ENCODE measurements at places on chromosomes 5 and 9. TPM values are rescaled to one million over a fixed set of nuclear protein-coding genes. Genes with fewer than 3 reads are reported as not detected.

The NRARP gene
- 21.5 TPM for total RNA-seq

DNA sequence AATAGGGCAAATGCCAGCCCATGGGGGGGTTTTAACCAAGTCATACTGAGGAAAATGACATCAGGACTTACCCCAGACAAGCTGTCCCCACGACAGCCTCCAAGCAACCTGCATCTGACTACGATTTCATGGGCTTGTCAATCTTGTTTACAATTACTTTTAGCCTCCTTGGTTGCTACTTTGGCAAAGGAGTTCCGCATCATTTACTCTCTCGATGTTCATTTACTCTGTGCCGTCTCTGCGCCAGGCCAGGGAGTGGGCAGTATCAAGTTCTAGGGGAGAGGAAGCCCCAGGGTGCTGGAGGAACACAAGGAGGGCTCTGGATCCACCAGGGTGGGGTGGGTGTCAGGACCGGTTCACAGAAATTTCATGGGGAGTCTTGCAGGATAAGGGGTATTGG is 23.9 kb downstream of the PTPN3 start:
- no peak for DNase-seq

DNA sequence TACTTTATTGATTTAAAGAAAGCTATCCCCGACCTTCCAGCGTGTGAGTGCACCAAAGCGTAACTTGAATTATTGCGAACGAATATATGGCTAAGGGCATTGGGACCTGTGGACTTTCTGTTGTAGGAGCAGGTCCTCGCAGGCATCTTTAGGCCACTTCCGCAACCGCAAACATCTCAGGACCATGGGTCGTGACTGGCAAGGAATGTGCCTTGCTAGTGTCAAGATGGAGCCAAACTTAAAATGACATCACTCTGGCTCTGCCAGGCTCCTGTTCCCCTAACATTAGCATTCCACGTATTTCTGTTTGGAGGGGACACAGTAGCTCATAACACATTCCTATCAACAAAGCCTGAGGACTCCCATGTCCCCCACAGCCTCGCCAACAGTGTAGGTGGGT is 44.1 kb upstream of the OLFM1 start:
- peak; percentile 28 for DNase-seq

DNA sequence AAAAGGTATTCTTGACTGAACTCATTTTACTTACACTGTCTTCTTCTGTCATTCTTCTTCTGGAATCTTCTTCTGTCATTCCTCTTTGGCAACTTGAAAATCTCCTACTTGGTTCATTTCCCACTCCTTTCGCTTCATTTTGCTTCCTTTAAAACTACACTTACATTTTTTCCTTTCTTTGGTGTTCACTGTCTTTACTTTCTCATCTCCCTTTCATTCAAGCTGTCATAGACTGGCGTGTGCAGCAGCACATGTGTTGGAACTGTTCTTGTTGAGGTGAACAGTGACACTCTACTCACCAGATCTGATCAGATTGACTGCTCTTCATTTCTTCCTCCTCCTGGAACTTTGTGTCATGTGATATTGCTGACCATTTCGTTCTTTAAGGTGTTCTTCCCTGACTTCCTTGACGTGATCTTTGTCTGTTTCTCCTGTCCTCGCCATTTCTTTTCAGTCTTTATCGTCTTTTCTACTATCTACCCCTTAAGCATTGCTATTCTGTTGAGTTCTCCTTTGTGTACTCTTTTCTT is 6.4 kb downstream of the DNAJC25 start:
- DNase-seq, result no peak

DNA sequence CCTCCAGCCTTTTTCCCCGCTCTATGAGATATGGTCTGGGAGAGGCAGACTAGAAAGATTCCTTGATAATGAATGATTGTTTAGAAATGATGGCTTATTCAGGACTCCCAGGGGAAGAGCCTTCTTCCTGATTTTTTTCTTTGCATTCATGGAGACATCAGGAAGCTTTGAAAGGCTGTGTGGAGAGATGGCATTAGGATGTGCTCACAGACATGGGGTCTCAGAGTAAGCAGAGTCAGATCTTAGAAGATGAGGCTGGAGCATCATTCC is 37.1 kb downstream of the PPARGC1B start:
- DNase-seq, result no peak

Measured in upper lobe of right lung (tissue), 1 donor.